ENCODE measurements at places on chromosomes 1 and 21.

DNA sequence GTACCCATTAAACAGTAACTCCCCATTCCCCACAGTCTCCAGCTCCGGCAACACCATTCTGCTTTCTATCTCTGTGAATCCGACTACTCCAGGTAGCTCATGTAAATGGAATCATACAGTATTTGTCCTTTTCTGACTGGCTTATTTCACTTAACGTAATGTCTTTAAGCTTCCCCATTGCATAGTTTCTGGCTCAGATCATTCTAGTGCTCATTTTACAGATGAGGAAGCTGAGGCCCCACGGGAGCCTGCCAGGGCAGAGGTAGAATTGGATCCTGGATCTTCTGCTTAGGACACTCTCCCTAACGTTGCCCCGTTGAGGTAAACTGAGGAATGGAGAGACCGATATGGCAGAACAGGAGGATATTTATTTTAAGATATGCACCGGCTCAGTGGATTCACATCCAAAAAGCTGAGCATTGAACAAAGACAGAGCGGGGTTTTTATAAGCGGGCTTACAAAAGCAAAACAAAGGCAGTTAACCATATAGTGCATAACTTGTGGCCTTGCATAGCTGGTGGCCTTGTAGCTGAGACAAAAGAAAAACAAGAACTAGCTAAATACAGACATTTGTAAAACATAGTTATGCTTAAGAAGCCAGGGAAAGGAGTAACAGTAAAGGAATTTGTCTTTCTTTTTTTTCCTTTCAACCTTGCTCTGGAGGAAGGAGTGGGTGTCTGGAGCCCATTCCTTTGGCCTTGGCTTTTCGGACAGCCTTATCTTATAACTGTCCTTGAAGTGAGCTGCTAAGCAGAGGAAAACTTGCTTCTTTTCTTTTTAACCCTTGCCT lies 15.3 kb upstream of the KLHDC8A start:
- DNase-seq, result no peak

GRCh38 chr1:234533975-234534876 lies 55.2 kb upstream of the TARBP1 start:
- DNase-seq, result no peak

- no peak for DNase-seq
These were observed 18.4 kb upstream of the PTBP2 start for GRCh38 chr1:96703186-96703585.

GRCh38 chr1:217191441-217191840 lies 439.4 kb downstream of the GPATCH2 start:
- no peak for DNase-seq

- DNase-seq, result no peak
These were observed 796 bp upstream of the TDRKH start for GRCh38 chr1:151790940-151791651.

DNA sequence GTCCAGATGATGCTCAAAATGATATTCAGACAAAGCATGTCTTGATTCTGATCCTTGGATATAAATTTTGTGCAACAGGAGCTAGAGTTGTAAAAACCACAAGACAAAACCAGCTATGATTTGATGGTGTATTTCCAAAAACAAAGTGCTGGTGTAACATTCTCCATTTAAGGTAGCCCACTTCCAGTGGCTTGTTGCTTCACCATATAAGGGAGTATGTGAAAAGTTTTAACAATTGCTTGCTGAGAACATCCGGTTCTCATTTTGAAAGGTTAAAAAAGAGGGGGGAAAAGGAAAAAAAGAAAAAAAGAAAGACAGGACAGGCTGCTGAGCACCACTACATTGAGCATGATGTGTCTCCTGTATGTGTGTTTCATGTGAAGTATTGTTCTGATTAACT lies 123.6 kb downstream of the MACF1 start:
- no peak for DNase-seq

DNA sequence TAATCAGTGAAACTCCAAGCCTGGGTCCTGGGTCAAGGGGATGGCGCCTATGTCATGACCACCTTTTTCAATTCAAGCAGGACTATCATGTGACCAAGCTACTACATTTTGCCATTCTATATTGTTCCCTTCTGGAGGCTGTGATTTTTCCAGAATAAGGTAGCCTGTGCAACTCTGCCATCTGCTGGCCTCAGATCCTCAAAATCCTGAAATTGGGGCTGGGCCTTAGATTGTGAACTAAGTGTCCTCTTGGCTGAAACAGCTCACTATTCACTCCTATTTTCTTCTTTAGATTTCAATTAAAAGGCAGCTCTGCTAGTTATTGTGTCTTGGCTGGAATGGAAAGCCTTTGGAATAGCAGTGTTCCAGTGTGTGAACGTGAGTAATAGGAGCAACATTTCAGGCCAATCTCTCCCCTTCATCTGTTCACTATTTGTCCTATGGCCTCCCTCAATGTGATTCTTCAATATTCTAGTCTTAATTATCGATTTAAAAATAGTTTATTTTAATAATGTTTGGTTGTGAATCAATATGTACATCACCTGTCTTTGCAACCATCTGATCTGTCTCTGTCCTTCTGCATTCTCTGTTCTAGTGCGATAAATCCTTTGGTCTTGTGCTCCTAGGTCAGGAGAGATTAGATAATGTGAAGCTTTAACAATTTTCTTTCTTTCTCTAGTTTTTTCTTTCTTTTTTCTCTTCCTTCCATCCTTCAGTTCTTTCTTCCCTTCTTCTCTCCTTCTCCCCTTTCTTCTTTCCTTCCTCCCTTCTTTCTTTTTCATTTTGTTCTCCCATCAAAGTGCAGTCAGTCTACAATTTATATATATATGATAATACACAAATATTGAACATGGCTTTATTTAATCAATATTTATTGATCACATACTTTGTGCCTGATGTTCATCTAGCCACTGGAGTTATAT lies 69.8 kb downstream of the CR1 start:
- no peak for DNase-seq
